Fibroblast of the aortic adventitia (primary cell): ENCODE measurements at places on chromosomes 1 and 21. TPM values are rescaled to one million over a fixed set of nuclear protein-coding genes. Genes with fewer than 3 reads are reported as not detected.
A peak's percentile ranks its signal among the peaks of the same experiment; 100 is the strongest.

ATP1A2 gene
- 0.27 TPM in 1 of 2 replicates, not detected in the other for total RNA-seq

SH2D1B gene
- under 0.01 TPM in 1 of 2 replicates, not detected in the other for total RNA-seq

DYNLT5 gene
- 1.4 TPM in 1 of 2 replicates, not detected in the other for total RNA-seq

SEMA4A gene
- total RNA-seq, result 1.4 and 3.2 TPM in 2 replicates

LRRC8D gene
- total RNA-seq, result 12.1 and 45.6 TPM in 2 replicates

KCNK1 gene
- total RNA-seq, result 2.9 and 3.6 TPM in 2 replicates

HSPB7 gene
- 8.9 TPM in 1 of 2 replicates, not detected in the other for total RNA-seq

KCNAB2 gene
- total RNA-seq, result 4.0 and 9.1 TPM in 2 replicates

KLHDC7A gene
- not detected in 2 replicates for total RNA-seq

TBX19 gene
- 0.99 TPM in 1 of 2 replicates, not detected in the other for total RNA-seq

DNA sequence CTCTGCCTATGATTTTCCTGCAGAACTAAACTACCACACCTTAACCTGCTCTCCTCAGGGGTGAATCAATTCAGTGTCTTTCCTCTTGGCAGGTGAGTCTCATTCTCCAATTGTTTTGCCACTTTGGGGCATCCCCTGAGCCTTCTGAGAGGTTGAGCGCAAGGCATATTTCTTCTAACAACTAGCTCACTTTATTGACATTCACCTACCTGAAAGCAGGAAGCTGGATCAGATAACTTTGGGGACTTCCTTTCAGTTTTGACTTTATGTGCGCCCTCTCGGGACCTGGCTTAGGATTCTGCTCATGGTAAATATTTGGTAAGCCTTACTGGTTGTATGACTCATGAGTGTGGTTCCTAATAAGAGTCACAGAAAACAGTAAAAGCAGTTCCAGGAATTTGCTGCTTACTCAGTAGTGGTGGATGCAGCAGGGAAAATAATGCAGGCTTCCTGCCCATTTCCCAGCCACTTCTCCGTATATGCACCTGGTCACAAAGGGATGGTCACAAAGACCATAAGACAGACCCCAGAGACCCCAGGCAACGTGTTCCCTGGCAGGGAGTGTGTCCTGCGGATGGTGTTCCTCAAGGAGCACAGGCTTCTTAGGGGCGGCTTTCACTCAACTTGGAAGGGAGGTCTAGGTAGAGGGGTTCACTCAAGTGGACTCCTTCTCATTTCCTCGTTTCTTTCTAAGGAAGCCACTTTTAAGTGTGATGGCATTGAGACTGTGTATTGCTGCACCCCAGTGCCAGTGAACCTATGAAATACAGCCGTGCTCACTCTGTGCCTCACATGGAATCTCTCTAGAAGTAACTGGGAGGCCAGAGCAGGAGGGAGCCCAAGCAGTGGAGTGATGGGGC is 22.0 kb upstream of the BATF3 start:
- DNase-seq, result peak; percentile 69

DNA sequence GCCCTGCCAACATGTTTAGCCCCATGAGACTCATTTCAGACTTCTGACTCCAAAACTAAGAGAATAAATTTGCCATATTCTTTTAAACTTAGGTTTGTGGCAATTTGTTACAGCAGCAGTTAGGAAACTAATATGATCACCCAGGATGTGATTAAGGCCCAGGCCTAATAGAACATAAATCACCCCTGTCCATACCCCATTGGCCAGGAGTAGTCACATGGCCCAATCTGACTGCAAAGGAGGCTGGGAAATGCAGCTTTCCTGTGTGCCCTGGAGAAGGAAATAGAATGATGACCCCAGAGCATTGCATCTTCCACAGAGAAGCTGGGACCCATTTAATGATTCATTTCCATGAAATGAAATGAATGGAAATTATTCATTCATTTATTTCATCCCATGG is 100.4 kb upstream of the KLHDC7A start:
- DNase-seq, result no peak

DNA sequence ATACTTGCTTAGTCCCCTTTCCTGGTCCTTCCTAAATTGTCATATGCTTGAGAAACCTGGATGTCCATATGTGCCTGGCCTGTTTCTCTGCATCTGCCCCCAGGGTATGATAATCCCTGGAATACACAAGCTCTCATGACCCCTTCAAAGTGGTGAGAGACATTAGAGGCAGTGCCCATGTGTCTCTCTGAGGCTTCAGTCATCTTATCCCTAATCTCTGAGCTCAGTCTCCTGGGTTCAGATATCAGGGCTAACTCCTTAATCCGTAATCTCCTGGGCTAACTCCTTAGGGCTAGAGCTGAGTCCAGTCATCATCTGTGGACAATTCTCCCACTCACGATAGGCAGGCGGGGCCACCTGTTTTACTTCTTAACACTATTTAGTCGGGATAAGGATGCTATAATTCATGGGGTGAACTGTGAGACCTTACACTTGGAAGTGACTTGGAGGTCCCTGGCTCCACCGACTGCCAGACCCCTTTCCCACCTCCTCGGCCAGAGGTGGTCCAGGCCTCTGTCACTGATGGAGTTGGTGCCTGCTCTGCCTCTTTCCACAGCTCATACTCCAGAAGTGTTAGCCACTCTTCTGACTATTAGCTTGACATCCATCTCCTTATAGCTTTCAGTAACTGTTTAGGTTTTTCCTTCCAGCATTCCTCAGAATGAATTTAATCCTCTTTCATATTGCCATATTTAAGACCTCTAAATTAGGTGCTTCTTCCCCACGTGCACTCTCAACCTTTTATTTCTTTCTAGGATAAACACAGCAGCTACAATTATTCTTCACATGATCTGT is 22.7 kb downstream of the CCN1 start:
- no peak for DNase-seq

DNA sequence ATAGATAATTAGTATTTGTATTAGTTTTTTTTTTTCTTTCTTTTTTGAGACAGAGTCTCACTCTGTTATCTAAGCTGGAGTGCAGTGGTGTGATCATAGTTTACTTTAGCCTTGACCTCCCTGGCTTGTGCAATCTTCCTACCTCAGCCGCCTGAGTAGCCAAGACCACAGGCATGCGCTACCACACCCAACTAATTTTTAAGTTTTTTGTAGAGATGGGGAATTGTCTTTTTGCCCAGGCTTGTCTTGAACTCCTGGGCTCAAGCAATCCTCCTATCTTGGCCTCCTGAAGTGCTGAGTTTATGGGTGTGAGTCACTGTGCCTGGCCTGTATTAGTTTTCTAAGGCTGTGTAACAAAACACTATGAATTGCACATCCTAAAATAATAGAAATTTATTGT is 58.3 kb downstream of the MSH4 start:
- peak; percentile 77 for DNase-seq

GRCh38 chr21:26732432-26733221 is 112.6 kb downstream of the ADAMTS1 start:
- peak; percentile 67 for DNase-seq

- no peak for DNase-seq
Observed at GRCh38 chr21:28393279-28393678, 599.4 kb downstream of the LTN1 start.

- DNase-seq, result peak; percentile 36
Observed at GRCh38 chr1:240122639-240123613, 31.2 kb downstream of the FMN2 start.

DNA sequence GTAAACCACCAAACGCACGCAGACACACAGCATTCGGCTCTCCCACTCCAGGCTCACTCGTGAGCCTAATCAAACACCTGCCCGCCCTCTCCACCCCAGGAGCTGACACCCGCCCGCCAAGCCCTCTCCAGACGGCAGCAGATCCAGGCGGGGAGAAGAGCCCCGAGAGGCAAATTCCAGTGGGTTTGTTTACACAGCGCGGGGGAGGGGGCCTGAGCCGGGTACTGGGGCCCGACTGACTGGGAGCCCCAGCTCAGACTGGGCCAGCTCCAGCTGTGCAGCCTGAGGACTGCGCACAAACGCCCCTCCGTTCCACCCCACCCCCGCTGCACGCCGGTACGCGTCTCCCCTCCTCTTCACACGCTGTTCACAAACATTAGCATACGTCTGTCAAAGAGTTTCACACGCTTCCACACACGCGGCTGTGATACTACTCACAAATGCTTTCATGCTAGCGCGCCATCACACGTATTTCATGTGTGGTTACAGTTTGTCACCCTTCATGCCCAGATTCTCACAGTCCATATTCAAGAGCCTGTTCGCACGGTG is 1.0 kb upstream of the EFNA1 start:
- peak; percentile 25 for DNase-seq

DNA sequence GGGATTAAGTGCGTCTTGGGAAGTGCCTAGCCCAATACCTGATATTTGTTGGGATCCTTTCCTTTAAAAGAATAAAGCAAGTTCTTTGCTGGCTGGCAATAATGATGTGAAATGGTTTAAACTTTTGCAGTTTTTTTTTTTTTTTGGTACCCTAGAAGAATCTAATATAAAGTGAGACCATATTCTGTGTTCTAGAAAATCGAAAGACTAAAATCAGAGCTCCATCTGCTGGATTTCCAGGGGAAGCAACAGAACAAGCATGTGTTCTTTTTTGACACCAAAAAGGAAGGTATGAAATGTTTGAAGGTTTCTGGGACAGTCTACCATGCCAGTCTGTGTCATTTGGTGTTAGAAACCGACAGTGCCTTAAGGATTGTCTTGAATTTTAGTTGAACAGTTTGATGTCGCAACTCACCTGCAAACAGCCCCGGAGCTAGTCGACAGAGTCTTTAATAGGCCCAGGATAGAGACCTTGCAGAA is 6.4 kb downstream of the UTP11 start:
- peak; percentile 69 for DNase-seq

GRCh38 chr1:43123031-43123430 is 49.1 kb downstream of the EBNA1BP2 start:
- no peak for DNase-seq

- no peak for DNase-seq
Observed at GRCh38 chr1:15492596-15492995, 16.7 kb downstream of the CELA2B start.

DNA sequence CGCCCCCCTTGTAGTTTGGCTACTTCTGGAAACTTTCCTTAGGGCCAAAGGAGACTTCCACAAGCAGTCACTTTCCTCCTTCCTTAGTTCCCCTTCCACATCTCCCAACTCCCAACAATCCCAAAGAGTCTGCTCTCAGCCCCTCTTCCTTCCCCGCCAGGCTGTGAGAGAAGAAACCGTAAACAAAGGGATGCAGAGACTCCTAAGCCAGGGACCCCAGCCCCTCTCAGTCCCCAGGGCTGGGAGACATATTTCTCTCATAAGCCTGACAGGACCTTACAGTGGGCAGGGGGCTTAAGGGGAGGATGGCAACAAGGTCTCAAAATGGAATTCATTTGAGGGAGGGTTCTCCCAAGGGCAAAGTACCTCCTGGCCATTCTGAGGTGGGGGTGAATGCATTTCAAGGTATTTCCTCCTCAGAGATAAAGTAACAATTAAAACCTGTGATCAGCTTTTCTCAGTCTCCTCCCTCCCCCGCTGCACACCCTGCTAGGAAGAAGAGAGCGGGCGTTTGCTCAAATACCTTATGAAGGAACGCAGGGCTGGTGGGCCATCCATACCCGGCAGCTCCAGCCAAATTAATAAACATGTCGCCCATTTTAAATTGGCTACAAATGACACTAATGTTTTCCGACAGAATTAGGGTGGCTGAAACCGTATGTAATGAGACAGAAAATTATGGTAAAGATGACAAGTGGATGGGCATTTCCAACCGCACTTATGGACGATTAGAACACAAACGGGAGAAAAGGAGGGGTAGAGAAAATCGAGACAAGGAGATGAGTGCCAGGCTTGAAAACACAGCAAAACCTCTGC is 4.0 kb downstream of the BARHL2 start:
- DNase-seq, result no peak

DNA sequence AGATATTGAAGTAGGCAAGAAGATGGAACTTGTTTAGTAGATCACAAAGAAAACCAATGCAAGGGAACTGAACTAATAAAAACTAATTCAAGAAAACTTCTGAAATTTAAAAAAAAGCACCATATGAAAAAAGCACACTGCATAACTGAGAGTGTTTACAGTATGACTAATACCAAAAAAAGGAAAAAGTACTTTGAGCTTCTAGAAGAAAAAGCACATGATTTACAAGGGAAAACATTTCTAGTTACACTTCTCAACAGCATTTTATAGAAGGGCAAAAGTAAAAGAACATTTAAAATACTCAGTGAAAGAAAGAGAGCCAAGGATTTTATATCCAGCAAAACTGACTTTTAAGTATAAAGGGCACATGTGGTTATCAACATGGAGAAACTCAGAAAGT is 233.6 kb downstream of the RPS6KC1 start:
- peak; percentile 40 for DNase-seq

DNA sequence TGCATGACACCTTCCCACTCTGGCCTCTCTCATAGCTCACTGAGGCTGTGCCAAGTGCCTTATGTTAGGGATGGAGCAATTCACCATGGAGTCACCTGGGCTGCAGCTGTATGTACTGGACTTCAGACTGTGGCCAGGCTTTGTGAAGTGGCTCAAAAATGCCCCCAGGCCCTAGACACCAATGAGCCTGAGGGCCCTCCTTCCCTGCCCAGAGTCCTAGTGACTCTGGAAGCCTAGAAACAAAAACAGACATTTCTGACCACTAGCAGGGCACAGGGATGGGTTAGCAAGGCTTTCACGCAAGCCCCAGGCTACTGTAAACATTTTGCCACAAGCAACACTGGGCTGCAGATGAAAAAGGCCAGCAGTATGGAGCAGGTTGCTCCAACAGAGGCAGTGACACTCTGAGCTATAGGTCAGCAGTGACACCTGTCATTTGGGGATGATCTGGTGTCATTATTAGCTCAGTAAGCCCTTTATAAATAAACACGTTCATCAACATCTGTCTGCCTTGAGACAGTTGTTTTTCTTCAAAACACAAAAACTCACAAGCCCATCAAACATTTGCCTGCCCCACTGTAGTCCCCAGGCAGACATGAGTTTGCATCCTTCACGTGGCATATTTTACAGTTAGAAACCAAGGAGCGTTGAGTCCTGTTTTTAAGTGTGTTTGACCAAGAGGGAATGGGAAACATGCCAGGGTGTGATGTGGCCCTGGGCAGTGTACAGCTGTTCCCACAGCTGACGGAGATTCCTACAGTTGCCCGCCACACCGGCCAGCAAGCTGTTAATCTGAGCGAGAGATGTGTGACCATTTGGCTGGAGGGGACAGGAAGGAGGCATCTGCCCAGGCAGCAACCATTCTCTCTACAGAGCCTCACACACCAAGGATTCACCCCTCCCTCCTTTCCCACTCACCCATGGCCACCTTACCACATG is 66.8 kb downstream of the KCNN3 start:
- DNase-seq, result no peak

- DNase-seq, result no peak
Observed at GRCh38 chr1:38052750-38053415, 6.3 kb upstream of the POU3F1 start.

GRCh38 chr21:41458121-41458520 is 32.1 kb downstream of the MX1 start:
- DNase-seq, result no peak

- no peak for DNase-seq
Observed at GRCh38 chr1:15288173-15288926, 41.3 kb downstream of the FHAD1 start.

DNA sequence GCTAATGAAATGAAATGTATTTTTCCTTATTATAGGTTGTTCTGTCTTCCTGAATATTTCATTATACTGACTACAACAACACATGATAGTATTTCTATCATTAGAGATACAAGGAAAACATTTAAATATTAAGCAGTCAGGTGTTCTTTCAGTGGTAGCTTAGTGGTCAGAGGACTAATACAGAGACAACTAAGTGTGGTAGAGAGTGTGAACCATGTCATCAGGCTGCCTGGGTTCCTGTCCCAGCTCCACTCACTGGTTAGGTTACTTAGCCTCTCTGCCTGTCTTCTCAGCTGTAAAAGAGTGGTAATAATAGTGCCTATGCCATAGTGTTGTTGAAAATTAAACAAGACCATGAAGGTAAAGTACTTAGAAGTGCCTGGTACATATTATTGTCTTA is 3.9 kb downstream of the UAP1 start:
- DNase-seq, result no peak
